ENCODE measurements at places on chromosomes 3 and 15. TPM values are rescaled to one million over a fixed set of nuclear protein-coding genes. Genes with fewer than 3 reads are reported as not detected.

DNA sequence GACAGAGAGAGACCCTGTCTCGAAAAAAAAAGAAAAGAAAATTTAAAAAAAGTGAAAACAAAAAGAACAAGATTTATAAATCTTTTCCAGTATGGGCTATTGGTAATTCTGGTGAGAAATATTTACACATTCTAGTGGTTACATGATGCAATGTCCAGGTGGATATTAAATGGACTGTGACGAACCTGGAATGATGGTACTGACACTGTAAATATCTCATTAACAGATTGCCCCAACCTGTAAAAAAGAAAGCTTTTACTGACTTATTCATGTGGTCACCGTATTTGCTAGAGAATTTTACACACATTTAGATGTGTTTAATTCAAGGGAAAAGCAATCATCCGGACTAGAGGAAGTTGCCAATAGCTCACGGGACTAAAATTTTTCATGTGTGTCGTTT lies 162.1 kb upstream of the LRIG1 start:
- no peak for DNase-seq

- no peak for DNase-seq
Observed at GRCh38 chr3:157387708-157388435, 48.8 kb upstream of the PTX3 start.

GRCh38 chr15:55710286-55710685 lies 32.7 kb downstream of the PRTG start:
- no peak for DNase-seq

- no peak for DNase-seq
Observed at GRCh38 chr3:129605922-129606635, 397 bp downstream of the PLXND1 start.

DNA sequence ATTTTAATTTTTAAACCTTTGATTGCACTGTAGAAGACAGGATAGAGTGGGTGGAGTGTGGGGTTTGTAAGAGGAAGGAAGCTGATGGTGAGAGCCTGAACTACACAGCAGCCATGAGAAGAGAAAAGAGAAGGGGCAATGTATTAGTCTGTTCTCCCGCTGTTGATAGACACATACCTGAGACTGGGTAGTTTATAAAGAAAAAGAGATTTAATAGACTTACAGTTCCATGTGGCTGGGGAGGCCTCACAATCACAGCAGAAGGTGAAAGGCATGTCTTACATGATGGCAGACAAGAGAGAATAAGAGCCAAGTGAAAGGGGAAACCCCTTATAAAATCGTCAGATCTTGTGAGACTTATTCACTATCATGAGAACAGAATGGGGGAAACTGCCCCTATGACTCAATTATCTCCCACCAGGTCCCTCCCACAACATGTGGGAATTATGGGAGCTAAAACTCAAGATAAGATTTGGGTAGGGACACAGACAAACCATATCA lies 37.3 kb downstream of the STARD5 start:
- DNase-seq, result no peak

The CLDN16 gene
- not detected for total RNA-seq

Data from Panc1 (cell line).